Activated T-helper 2 cell treated with anti-CD3 and anti-CD28 coated beads, Interferon-gamma antibody, Interleukin-2, Interleukin-4, amounts not matched to agents 10 μg/mL and 5 μg/mL and 100 μg/mL, durations not matched to agents 14 hours and 24 hours and 36 hours (primary cell): ENCODE measurements at places on chromosomes 5 and 9. TPM values are rescaled to one million over a fixed set of nuclear protein-coding genes. Genes with fewer than 3 reads are reported as not detected.
A peak's percentile ranks its signal among the peaks of the same experiment; 100 is the strongest.

Gene SPINK13
- total RNA-seq, result not detected in 2 replicates

DNA sequence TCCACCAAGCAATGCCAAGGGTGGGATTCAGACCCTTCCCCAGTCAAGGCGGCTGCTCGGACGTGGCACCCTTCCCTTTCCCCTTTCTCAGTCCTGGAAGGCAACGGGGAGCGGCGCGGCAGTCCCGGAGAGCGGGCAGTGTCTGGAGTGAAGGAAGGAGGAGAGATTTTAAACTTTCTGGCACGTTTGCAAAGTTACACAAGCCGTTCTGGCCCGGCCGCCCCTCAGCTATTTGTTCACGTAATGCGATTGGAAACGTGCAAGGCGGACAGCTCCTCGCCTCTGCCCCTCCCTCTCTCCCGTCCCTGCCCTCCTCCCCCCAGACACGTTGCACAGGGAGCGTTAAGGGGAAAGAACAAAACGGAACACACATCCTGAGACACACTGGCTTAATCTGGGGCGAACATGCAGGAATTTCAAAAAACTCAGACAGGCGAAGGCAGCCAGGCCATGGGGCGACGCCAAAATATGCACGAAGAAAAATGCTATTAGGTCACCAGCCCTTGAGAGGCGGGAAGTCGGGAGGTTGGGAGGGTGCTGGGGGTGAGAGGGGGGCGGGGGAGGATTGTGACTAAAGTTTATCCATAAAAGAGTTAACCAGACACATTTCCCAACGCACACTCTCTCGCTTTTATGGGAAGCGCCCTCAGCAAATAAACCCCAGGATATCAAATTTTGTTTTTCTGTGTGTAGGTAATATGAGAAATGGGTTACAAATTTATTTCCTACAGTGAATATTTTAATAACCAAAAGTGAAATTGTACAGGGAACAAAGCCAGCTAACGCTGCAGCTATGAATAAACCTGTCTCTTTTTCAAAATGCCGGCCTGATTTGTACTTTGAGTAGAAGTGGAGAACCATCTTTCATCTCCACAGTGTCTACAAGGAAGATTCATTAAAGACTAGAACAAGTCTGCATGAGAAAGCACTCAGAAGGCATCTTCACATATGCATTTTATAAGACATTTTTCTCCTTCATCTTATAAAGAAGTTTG lies at the start of gene LOX:
LOX (minus strand) TSS at position 144 of the 995 bp plus-strand sequence. CDS start 274 bp downstream, outside the sequence.
- no peak for DNase-seq
- peaks cover 9% of the 10 kb centered on the region for H3K4me1 ChIP-seq
- H3K27me3 ChIP-seq, result peaks cover 62% of the 10 kb centered on the region
- H3K27ac ChIP-seq, result no peak within 1 kb of the TSS
- peak within 1 kb of the TSS; percentile 56 for H3K4me3 ChIP-seq
- no peaks in the 10 kb centered on the region for H3K36me3 ChIP-seq

Gene ALDH1B1
- 37.7 and 39.3 TPM in 2 replicates for total RNA-seq

Gene EMB
- 77.6 and 78.6 TPM in 2 replicates for total RNA-seq

Gene PIP5KL1
- 1.4 and 3.4 TPM in 2 replicates for total RNA-seq

DNA sequence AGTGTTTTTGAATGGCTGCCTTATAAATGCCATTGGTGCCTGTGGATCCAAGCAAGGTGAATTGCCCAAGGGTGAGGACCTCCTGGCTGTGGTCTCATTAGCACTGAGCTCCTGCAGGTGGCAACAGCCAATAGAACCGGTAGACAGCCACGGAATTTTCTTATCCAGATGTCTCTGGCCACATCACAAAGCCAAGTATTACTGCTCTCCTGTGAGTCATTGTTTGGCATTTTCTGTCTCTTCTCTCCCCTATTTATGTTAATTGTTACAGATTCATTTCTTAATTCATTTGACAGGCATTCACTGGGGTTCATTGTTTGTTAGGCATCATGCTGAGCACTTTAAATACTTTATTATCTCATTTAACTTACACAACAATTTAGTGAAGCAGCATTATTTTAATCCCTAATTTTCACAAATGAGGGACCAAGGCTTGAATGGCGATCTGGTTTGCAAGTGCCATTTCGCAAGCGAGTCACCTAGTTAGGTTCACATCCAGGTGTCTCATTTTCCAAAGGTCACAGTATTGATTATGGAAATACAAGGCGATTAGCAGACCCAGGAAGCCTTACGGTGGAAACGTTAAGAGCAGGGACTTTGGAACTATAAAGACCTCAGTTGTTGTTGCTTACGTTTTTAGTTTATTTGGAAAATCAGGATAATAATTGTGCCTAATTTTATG lies 58.2 kb upstream of the DPYSL3 start:
- H3K27ac ChIP-seq, result no peak overlapping the region
- no peak overlapping the region for H3K4me3 ChIP-seq
- no peaks in the 10 kb centered on the region for H3K36me3 ChIP-seq
- no peaks in the 10 kb centered on the region for H3K27me3 ChIP-seq
- H3K4me1 ChIP-seq, result no peaks in the 10 kb centered on the region

DNA sequence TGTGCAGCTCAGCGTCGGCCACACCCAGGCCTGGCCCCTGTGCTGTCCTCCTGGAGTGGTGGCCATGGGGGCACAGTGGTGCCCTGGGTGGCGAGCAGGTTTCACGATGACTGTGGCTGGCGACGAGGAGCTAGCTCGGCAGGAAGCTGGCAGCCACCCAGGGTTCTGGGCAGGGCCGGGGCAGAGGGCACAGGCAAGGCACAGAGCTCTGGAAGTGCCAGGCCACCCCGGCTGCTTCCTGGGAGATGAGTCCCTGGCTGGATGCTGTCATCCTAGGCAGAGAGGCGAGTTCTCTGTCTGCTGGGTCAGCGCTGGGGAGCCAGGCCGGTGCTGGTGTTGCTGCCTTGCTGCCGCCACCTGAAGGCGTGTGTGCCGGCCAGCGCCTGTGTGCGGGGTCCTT lies 51.7 kb downstream of the RXRA start:
- H3K36me3 ChIP-seq, result no peaks in the 10 kb centered on the region
- no peak overlapping the region for H3K4me3 ChIP-seq
- peaks cover 9% of the 10 kb centered on the region for H3K4me1 ChIP-seq
- no peak overlapping the region for H3K27ac ChIP-seq
- no peak for DNase-seq

GRCh38 chr5:177195307-177195952 lies 61.9 kb downstream of the NSD1 start:
- H3K27ac ChIP-seq, result no peak overlapping the region
- no peak for DNase-seq
- no peak overlapping the region for H3K4me3 ChIP-seq
- H3K4me1 ChIP-seq, result peaks cover 5% of the 10 kb centered on the region

Gene PTGDS
- total RNA-seq, result not detected in 2 replicates

DNA sequence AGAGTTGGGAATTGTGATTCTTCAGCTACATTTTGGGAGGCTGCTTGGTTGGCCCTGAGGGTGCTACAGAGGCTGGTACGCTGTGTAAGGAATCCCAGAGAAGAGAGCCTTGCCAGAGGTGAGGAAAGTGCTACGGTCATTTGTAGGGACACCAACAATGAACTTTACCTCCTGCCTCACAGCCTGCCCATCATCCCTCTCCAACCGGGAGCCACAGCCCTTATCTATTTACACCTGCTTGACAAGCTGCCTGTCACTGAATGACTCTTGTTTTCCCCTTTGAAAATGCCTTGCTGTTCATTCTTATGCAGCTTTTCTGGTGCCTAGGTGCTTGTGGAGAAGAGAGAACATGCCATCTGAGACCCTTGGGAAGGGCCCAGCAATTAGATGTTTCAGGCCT lies 110.8 kb downstream of the PCSK1 start:
- peaks cover 16% of the 10 kb centered on the region for H3K27me3 ChIP-seq
- H3K27ac ChIP-seq, result no peak overlapping the region
- H3K4me3 ChIP-seq, result no peak overlapping the region
- H3K36me3 ChIP-seq, result no peaks in the 10 kb centered on the region
- H3K4me1 ChIP-seq, result no peaks in the 10 kb centered on the region
- no peak for DNase-seq

GRCh38 chr5:460273-460625 lies 17.3 kb downstream of the EXOC3 start:
- H3K27me3 ChIP-seq, result no peaks in the 10 kb centered on the region
- H3K36me3 ChIP-seq, result peaks cover 85% of the 10 kb centered on the region
- peak overlapping the region; percentile 98 for H3K27ac ChIP-seq
- H3K4me3 ChIP-seq, result no peak overlapping the region

Gene TAF11L5
- total RNA-seq, result not detected in 2 replicates
